SK-N-SH (cell line): ENCODE measurements at places on chromosomes 2 and 18.

DNA sequence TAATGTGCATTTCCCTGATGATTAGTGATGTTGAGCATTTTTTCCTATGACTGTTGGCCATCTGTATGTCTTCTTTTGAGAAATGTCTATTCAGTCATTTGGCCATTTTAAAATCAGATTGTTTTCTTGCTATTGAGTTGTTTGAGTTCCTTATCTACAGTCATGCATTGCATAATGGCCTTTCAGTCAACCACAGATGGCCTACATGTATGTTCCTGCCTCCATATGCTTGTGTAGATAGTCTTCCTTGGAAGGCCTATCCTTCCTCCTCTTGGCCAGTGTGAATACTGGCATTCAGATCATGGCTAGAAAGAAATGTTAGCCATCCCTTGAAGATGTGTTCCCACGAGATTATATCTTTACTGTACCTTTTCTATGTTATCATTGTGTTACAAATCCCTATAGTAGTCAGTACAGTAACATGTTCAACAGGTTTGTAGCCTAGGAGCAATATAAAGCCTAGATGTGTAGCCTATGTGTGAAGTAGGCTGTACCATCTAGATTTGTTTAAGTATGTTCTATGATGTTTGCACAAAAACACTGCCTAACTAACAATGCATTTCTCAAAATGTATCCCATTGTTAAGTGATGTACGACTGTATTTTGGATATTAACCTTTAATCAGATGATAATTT, 65.6 kb upstream of the CD302 start:
- DNase-seq = no peak

DNA sequence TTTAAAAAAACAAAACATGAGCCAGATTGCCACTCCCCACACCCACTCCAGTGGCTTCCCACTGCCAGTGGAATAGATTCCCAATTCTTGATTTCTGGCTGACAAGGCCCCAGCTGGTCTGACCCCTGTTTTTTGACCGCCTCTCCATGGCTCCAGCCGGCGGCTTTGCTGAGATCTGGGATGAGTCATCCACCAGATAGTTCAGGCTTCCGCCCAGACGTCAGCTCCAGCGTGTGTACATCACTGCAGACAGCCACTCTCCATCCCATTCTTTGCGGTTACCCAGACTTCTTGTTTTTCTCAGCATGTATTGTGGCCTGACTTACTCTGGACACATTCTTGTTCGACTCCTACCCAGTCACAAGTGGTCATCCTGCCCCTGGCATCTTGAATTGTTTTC, 227.9 kb downstream of the GBX2 start:
- DNase-seq = peak; percentile 75

DNA sequence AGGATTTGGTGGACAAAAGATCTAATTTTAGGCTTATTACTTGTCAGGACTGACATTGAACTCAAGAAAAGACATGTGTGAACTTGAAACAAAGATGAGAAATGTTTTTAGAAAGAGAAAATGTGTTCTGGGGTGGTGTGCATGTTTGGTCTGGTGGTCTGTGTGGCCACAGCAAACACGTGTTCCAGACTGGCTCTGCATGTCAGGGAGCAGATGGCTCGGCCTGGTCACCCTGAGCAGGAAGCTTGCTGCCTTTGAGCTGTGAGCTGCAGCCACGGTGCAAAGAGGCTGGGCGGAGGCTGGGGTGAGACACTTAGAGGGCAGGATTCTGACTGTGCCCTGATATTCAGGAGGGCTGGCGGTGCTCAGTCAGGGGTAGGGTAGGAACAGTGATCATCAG, 186.1 kb downstream of the CTIF start:
- no peak for DNase-seq

DNA sequence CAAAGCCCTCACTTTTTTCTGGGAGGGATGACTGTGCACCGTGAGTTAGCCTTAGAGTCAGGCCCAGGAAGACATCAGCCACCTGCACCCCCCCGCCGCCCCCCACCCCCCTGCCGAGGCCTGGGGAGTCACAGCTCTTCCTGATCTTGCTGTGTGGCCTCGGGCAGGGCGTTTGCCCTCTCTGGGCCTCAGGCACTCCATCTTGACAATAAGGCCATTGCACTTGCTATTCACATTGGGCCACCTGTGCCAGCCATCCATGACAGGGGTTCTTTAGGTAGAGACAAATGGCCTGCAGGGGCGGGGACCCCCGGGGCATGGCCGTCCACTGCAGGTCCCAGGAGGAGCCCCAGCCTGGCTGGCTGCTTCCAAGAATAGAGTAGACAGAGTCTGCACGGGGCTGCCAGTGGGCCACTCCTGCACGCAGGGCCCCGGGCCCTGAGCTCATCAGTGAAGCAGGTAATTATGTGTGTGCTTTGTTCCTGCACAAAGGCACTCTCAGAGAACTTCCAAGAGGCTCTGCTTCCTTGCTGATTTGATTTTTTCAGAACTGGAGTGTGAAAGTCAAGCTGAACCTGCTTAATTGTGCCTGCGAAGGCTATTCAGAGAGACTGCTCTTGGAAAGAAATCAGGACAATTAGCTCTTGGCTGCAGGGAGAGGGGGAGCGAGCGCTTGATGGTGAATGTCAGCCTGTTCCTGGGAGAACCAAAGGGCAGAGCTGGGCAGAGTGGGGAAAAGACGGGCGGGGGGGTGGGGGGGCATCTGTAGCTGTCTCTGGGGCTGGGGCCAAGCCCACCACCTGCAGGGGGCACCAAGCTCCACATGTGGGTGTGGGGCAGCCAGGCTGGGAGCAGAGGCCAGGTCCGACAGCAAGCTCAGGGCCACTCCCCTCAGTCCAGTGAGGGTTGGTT, 40.3 kb downstream of the RRM2 start:
- DNase-seq = peak; percentile 81

DNA sequence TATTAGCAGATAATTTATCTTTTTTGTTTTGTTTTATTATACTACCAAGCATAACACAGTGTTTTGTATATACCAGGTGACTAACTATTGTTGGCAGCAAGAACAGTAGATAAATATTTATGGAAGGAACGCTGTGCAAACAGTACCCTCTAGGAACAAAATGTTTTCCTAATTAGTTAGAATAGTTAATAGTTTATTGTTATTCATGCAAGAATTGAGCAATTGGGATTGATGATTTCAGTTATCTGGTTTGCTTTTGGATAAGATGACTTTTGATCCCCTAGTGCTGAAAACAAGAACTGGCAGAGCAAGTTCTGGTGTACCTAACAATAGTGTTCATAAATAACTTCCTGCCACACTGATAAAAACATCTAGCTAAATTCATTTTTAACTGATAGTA, 323.3 kb downstream of the TGIF1 start:
- DNase-seq = no peak
